ENCODE measurements at places on chromosomes 3 and 15.

DNA sequence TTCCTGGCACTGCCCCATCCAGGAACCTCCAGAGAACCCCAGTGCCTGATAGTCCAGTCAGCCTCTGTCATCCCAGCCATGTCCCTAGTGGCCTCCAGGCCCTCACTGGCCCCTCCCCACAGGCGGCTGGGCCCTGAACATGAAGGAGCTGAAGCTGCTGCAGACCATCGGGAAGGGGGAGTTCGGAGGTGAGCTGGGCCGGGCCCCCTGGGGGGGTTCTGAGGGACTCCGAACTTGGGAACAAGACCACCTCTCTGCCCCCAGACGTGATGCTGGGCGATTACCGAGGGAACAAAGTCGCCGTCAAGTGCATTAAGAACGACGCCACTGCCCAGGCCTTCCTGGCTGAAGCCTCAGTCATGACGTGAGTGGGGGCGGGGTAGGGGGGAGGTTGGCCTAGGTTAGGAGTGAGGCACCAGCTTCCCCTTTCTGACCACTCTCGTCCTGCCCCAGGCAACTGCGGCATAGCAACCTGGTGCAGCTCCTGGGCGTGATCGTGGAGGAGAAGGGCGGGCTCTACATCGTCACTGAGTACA is 12.0 kb upstream of the LMAN1L start:
- DNase-seq, result no peak

- no peak for DNase-seq
Observed at GRCh38 chr15:62708470-62708869, 334.1 kb upstream of the TPM1 start.

DNA sequence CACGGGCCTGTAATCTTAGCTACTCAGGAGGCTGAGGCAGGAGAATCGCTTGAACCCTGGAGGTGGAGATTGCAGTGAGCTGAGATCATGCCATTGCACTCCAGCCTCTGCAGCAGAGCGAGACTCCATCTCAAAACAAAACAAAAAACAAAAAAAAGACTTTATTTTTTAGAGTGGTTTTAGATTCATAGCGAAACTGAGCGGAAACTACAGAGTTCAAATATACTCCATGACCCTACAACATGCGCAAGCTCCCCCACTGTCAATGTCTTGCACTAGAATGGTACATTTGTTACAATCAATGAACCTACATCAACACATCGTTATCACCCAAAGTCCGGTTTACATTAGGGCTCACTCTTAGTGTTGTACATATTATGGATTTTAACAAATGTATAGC is 2.2 kb upstream of the CRTAP start:
- no peak for DNase-seq

DNA sequence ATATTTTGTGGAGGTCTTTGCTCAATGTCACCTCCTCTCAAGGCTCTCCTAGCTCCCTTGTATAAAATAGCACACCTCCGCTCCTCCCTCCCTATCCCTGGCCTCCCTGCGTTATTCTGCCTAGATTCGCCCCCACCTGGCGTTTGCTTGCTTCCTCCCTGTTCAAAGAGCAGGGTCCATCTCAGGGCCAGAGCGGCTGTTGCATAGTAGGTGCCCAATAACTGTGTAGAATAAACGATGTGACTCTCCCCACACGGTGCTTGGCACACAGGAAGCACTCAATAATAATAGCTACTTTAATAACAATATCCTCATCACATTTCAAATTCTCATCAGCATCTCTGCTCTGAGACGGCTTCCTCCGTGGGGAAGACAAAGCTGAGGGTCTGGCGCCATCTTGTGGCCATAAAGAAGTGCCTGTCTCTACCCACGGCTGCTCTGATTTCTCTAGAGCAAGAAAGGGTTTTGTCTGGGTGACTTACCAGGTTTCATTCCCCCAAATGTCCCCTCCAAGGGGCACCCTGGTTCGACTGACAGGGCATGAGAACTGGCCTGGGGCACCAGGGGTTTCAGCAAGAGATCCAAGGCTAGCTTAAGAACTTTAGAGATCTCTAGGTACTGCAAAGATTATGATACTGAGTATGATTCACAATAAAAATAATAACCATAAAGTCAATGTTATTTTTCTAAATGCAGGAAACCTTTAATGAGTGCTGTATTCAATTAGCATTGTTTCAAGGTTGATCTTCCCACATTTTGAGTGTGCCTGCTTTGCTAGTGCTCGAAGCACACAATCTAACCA is 16.1 kb downstream of the CD276 start:
- DNase-seq, result peak; percentile 77

GRCh38 chr3:151794080-151794479 is 19.8 kb upstream of the AADAC start:
- DNase-seq, result no peak

GRCh38 chr3:143791386-143791785 is 56.9 kb downstream of the SLC9A9 start:
- no peak for DNase-seq

GRCh38 chr15:47721676-47722075 is 4.4 kb downstream of the SEMA6D start:
- DNase-seq, result no peak

DNA sequence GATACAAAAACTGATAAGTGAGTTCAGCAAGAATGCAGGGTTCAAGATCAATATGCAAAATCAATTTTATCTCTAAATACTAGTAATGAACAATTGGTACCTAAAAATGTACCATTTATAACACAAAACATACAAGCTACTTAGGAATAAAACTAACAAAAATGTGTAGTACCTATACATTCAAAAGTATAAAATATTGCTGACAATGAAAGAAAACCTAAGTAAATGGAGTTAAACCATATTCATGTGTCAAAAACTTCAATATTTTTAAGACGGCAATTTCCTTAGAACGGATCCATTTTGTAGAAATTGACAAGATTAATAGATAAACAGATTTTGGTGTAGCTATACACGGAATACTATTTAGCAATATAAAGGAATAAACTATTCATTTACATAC is 343.1 kb upstream of the CCDC54 start:
- no peak for DNase-seq

GRCh38 chr15:74773329-74773728 is 8.6 kb upstream of the CSK start:
- DNase-seq, result no peak

DNA sequence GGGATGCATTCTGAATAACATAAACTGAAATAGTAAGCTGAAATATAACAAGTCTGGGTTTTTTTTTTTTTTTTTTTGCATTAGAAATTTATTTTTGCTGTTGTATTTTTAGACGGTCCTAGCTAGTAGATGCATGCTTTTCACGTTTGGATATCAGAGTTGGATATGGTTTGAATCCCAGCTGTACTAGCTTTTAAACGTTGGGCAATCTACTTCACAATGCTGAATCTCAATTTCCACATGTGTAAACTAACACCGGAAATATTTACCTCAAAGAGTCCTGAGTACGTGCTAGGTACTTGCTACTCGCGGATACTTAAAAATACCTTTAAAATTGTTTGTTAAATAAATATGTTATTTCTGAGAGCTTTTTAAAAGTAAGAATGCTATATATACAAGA is 139.8 kb downstream of the BBX start:
- DNase-seq, result peak; percentile 73

GRCh38 chr3:177787279-177788041 is 590.2 kb upstream of the TBL1XR1 start:
- DNase-seq, result no peak

GRCh38 chr3:31550452-31551251 is 17.9 kb downstream of the STT3B start:
- peak; percentile 37 for DNase-seq

GRCh38 chr15:61034678-61035291 is 194.3 kb downstream of the RORA start:
- DNase-seq, result peak; percentile 83

- no peak for DNase-seq
Observed at GRCh38 chr3:182730675-182731042, 62.6 kb upstream of the ATP11B start.

DNA sequence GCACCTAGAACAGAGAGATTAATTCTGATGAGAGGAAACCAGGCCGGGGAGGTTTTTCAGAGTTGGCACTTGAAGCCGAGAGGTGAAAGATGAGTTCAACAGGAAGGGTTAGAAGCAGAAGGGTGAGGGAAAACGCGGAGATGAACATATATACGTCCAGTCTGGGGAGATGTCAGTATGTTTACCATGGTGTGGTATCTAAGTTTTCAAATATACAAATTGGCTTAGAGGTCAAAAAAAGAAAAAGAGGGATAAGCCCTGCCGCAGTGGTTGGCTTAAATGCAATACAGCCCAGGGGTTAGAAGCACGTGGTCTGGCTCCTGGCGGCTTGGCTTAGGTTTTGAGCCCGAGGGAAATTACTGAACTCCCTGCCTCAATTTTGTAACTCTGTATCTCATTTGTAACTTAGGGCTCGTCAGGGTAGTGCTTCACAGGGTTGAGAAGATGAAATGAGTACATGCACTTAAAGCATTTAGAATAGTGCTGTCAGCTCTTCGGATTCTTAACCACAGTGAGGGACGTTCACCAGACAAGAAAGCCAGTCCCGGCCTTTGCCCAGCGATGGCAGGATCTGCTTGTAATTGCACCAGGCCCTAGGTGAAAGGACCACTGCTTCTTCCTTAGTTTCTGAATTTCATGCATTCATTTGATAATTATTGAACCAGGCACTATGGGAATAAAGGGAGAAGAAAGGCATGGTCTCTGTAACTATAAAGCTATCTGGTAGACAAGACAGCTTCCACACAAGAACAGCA is 6.4 kb downstream of the HES1 start:
- peak; percentile 76 for DNase-seq

- DNase-seq, result no peak
Observed at GRCh38 chr15:68010361-68011153, 43.6 kb upstream of the PIAS1 start.

- DNase-seq, result no peak
Observed at GRCh38 chr3:138066383-138066782, 49.0 kb downstream of the DZIP1L start.

DNA sequence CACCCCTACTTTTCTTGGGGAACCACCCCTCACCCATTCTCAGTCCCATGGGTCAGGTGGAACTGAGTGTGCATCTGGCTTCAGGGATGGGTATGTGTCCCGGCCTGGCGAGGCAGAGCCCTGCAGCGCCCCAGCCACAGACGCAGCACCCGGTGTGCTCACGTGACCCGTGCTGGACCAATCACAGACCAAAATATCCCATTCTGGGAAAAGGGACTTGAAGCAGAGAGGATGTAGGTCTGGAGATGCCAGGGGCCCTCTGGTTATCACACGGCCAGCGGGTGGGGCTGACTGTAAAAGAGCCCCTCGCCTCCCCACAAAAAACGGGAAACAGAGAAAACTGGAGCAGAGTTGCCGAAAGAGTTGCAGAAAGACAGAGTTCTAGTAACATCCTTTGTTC is 138.0 kb upstream of the RAD18 start:
- DNase-seq, result no peak

Data from iris pigment epithelial cell (primary cell).